ENCODE measurements at places on chromosomes 5 and 9.

GRCh38 chr9:91433180-91433579 is 9.5 kb upstream of the NFIL3 start:
- no peak for DNase-seq

DNA sequence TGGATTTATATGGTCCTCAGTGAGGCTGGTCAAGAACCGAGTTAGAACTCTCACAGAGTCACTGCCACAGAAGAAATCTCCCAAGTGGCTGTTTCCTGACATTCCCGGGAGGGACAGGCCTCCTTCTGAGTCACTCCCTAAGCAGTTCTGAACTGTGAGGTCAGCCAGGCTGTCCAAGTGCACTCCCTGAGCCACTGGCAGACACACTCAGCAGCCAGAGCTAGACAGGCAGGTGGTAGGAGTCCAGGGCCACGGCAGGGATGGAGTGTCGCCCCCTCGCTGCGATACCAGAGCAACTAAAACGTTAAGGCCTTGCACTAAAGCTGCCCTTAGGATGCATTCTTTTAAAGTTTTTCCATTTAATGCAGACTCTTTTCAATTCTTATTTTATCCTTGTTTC is 3.4 kb downstream of the IL4 start:
- peak; percentile 26 for DNase-seq

DNA sequence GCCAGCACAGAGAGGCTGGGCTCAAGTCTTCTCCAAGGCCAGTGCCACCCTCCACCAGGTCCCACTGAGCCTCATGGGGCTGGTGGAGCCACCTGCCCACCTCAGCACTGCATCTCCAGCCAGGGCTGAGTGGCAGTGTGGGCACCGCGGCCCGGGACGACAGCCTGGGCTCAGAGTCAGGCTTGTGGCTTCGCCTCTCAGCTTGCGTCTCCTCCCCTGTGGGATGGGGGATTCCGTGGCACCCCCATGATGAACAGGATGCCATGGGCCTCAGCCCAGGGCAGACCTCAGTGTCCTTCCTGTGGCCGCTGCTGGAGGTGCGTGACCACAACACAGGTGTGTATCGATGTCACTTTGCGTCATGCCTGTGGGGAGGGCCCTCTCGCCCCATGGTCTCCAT is 136.4 kb upstream of the PPP1R26 start:
- DNase-seq, result no peak

DNA sequence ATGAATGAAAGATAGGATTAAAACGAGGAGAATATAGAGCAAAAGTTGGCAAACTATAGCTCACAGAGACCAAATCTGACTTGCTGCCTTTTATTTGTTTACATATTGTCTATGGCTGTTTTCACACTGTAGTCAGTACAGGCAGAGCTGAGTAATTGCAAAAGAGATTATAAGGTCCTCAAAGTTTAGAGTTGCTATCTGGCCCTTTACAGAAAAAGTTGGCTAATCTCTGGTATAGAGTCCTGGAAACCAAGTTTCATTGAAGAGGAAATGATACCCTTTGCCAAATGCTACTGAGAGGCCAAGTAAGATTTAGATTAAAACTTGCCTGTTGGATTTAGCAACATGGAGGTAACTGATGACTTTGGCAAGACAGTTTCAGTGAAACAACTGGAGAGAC is 36.0 kb downstream of the LYRM7 start:
- no peak for DNase-seq

GRCh38 chr9:89444274-89444673 is 53.6 kb downstream of the SEMA4D start:
- peak; percentile 35 for DNase-seq

- DNase-seq, result no peak
Measured at GRCh38 chr5:848671-849111, 2.1 kb downstream of the ZDHHC11 start.

DNA sequence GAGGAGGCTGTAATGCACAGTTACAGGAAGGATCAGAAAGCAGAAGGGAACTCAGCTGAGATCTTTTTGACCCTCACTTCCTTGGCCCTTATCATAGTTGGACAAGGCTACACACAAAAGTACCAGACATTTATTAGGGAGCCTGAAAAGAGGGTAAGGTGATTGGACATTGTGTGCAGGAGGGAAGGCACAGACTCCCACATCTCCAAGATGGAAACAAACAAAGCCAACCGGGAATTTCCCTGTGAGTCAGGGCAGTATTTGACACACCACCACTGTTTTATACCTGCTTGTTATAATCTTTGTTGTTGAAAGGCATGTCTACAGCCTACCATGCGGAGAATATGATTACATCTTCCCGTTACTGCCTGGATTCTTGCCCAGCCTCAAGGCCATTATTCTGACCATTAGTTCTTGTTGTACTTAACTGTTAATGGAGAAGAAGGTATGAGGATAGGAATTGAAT is 3.0 kb upstream of the CCNG1 start:
- DNase-seq, result peak; percentile 45

GRCh38 chr5:16866273-16866672 is 69.8 kb downstream of the MYO10 start:
- DNase-seq, result no peak

DNA sequence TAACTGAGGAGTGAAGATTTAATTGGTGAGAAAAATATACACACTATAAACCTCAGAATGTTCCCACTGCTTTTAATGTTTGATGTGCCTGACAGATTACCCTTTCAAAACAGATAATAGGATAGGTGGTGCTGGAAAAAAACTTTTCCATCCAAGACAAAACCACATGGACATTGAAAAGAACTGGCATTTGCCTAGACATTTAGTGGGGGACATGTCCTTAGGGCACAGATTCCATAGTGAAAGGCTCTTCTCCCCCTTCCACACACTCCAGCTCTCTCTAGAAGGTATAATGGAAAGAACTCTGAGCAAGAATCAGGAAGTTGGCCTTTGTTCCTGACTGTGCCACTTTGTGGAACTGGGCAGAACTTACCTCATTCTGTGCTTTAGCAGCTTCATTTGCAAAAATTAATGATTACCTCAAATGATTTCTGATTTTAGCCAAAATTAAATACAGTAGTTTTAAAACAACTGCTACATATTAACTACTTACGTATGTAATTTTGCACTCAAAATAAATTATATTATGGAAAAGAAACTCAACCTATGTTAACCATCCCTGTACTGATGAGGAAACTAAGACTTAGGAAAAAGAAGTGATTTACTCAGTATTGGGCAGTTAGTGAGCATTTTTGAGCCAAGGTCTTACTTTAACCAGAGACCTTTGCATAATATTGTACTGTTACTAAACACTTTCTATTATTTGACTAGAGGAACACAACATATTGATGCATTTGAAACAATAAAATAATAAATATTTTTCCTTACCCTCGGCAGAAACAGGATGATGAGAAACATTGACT is 43.3 kb downstream of the TMC1 start:
- DNase-seq, result no peak

DNA sequence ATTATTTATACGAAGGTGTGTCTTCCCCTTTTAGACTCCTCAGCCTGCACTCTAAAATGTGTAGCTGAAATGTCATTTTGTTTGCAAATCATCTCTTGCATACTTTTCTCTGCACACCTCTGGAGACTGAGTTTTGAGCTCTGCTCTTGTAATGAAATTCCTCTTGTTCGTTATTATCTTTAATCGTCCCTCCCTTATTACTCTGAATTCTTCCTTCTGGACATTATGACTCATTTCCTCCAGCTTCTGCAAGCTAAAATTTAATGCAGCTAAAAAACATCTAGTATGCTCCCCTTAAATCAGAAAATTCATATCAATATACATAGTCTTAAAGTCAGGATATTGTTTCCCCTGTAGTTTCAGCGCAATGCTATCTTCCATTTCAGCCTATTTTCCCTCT is 13.5 kb downstream of the ISL1 start:
- DNase-seq, result no peak

- DNase-seq, result peak; percentile 93
Measured at GRCh38 chr5:14142827-14143545, at the start of gene TRIO. Gene TRIO, plus strand, starts transcription at chr5:14143342. Its CDS starts 384 bp downstream, at chr5:14143726.

DNA sequence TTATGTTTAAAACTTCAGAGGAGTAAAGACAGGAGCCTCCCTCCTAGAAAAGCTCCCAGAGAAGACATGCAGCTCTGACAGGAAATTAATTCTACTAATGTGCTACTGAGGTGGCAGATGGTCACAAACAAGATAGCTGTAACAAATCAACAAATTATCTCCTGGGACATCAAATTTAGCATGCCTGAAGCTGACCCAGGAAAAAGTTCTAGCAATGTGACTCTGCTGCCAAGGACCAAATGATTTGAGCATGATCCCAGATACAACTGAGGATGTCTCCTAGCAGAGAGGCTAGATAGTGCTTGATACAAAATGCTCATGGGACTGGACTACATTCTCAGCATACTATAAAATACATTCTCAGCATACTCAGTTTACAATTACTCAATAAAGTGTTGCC is 413.5 kb upstream of the SMC2 start:
- no peak for DNase-seq

DNA sequence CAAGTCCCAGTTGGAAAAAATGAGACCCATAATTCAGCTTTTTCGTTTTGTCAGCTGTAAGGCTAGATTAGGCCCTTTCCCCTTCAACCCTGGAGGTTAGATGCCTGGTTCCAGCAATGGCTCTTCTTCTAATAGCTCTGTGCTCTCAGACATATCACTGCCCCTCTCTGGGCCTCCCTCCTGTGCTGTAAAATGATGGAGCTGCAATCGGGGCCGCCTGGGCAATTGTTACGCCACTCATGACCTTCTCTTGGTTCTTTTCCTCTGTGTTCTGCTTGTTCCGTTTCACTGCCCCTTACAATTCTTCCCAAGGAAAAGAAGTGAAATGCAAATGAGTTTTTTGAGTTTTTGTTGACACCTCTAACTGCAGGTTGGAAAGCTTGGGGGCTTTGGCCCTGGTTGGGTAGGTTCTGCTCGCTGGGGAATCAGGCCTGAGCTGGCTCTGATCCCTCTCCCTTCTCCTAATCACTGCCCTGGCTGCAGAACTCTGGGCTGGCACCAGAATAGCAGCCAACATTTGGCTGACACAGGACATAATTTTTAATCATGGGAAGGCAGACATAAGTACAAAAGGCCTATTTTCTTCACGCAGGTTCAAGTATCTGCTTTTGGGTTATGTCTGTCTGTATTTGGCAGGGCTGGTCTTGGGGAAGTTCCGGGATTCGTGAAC is 110.9 kb downstream of the FOXD1 start:
- no peak for DNase-seq

DNA sequence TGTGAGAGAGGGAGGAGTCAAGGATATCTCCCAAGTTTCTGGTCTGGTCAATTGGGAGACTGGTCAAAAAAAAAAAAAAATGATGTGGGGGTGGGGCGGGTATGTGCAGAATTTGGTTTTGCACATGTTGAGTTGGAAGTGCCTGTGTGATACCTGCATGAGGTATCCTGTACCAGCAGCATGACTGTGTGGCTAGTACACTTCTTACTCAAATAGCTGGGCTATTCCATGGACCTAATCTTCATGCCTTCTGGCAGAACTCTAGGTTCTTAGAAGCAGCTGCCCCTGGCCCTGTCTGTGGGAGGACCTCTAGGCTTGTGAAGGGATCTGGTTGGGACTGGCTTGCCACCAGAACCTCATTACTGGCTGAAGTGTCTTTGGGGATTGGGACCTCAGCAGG is 93.5 kb downstream of the RALGPS1 start:
- no peak for DNase-seq

GRCh38 chr5:150514708-150515211 is 6.8 kb downstream of the NDST1 start:
- no peak for DNase-seq

- DNase-seq, result peak; percentile 39
Measured at GRCh38 chr5:80754900-80755299, 100.1 kb upstream of the DHFR start.

- peak; percentile 30 for DNase-seq
Measured at GRCh38 chr5:171629628-171630349, 155.8 kb upstream of the SMIM23 start.

DNA sequence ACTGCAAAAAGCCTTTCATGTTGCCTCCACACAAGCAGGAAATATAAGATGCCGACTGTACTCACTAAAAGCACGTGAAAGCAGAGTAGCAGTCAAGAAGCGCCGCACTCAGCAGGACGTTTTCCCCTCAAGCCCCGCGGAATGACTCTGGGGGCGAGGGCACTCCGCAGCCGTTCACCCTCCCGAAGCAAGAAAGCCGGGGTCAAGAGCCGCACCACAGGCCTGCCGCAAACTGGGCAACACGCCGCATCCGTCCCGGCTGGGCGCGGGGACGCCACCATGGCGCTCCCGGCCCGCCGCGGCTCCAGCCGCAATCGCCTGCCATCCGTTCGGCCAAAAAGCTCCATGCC is 364 bp downstream of the RPS6 start:
- DNase-seq, result peak; percentile 42

- no peak for DNase-seq
Measured at GRCh38 chr9:2557693-2558092, 63.9 kb upstream of the VLDLR start.

GRCh38 chr9:82621447-82621846 is 441.5 kb downstream of the RASEF start:
- no peak for DNase-seq

- DNase-seq, result peak; percentile 91
Measured at GRCh38 chr9:35664531-35665470, at the start of gene ARHGEF39. Gene ARHGEF39, minus strand, starts transcription at chr9:35665195. Its CDS starts 26 bp downstream, at chr9:35665169.

- DNase-seq, result peak; percentile 40
Measured at GRCh38 chr9:128771094-128771721, 519 bp downstream of the ZER1 start.

GRCh38 chr5:133639850-133640528 is 27.6 kb upstream of the FSTL4 start:
- DNase-seq, result no peak

DNA sequence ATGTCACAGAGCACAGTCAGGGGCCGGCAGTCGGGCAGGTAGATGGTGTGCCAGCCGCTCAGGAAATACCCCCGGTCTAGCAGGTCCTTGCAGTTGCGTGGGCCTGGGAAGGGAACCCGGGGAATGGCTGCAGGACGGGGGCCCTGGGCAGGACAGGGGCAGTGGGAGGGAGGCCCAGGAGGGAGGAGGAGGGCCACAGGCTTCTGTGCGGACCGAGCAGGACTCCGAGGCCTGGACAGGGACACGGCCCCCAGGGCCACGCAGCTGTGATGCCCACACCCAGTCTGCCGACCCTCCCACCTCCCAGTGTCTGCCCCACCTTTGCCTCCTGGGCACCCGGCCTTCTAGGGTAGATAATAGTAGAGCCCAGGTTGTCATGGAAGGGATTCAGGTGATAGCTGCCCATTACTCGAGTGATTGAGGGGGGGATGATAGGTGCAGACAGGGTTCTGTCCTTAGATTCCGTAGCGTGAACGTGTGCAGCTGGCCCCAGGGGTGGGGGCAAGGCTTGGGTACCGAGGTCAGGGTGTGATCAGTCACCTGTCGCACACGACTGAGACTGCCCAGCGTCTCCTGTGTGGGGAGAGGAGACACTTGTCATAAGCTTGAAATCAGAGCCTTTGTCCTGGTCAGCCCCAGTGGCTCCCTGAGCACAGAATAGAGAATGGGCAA is 4.5 kb downstream of the FCN1 start:
- DNase-seq, result no peak

DNA sequence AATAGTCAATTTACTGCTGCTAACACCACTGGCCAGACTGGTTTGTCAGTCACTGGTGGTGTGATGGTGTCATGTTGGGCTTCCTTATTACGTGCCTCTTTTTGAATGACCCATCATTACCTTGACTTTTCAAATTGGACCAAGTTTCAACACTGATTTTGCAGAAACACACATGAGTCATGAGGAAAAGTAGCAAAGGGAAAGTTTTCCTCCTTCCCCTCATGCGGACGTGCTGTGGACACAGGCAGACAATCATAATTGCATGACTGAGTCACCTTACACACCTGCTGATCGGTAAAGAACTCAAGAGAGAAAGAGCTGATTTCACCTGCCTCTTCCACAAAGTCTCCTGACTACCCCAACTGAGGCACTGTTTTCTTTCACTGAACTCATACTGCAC is 324.5 kb downstream of the ARRDC3 start:
- peak; percentile 44 for DNase-seq

Measured in transverse colon (tissue), 4 donors.